ENCODE measurements at places on chromosomes 16 and 17. TPM values are rescaled to one million over a fixed set of nuclear protein-coding genes. Genes with fewer than 3 reads are reported as not detected.

The GRB7 gene
- total RNA-seq, result 92.8 TPM

DNA sequence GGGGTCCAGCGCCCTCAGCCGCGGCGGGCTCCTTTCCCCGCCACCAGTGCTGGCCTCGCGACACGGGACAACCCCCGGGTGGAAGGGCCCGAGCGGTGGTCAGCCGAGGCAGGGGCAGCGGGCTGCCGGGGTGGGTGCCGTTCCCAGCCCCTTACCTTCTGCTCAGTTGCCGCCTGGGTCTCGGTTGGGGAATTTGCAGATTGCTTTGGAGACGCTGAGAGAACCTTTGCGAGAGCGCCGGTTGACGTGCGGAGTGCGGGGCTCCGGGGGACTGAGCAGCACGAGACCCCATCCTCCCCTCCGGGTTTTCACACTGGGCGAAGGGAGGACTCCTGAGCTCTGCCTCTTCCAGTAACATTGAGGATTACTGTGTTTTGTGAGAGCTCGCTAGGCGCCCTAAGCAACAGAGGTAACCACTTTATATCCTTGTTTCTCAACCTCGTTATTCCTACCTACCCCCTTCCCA, 381 bp downstream of the CTNS start:
- DNase-seq, result no peak

DNA sequence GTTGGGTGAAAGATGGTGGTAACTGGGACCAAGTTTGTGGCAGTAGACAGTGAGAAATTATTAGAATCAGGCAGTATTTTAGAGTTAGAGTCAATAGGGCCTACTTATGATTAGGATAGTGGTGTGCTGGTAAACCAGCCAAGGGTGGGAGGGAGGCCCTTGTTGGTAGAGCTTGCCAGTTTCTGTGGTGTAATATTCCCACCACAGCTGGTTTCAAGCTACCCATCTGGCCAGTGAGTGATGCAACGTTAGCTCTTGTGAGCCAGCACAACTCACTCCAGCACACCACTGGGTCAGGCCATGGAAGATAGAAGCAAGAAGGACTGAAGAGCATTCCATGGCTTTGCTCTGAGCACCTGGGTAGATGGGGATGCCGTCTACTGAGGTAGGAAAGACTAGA, 34.9 kb downstream of the GNAO1 start:
- no peak for DNase-seq

GRCh38 chr16:15613676-15614075, 29.3 kb downstream of the MARF1 start:
- DNase-seq, result no peak

GRCh38 chr17:39071573-39071972, 79.9 kb downstream of the PLXDC1 start:
- DNase-seq, result no peak

DNA sequence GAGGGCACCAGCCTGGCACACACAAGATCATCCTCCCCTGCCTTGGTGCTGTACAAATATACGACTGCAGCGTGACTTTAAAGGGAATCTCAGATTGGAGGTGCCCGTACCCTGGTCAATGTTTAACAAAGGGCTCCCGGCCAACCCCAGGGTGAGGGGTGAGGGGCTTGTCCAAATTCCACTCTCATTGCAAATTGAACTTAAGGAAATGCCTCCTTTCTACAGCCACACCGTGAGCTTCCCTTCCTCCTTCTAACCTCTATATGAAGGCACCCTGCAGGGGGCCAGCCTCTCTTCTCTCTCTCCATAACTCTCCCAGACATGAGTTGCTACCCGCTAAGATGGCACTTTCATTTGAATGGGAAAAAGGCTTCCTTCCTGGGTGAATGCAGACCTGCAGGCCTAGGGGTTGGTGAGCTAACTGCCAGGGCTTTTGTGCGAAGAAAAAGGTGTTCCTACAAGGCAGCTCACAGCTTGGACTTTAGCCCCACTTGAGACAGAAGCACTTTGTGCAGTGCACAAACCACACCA, 76.6 kb downstream of the IRF8 start:
- peak; percentile 57 for DNase-seq

GRCh38 chr16:85612191-85612800, 826 bp upstream of the GSE1 start:
- DNase-seq, result peak; percentile 70

DNA sequence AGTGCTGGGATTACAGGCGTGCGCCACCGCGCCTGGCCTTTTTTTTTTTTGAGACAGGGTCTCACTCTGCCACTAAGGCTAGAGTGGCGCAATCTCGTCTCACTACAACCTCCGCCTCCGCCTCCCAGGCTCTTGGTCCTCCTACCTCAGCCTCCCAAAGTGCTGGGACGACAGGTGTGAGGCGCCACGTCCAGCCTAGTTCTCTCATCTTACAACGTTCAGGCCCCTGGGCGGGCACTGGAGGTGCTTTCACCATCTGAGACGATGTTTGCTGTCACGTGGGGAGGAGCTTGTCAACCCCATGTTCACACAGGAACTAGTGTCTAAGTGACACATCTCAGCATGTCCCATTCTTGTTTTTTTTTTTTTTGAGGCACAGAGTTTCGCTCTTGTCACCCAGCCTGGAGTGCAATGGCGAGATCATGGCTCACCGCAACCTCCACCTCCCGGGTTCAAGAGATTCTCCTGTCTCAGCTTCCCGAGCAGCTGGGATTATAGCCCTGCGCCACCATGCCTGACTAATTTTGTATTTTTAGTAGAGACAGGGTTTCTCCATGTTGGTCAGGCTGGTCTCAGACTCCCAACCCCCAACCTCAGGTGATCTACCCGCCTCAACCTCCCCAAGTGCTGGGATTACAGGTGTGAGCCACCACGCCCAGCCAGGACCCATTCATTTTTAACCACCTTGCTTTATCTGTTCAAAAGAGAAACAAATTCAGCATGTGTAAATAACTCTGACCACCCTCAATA, 5.2 kb upstream of the FANCA start:
- DNase-seq, result no peak

DNA sequence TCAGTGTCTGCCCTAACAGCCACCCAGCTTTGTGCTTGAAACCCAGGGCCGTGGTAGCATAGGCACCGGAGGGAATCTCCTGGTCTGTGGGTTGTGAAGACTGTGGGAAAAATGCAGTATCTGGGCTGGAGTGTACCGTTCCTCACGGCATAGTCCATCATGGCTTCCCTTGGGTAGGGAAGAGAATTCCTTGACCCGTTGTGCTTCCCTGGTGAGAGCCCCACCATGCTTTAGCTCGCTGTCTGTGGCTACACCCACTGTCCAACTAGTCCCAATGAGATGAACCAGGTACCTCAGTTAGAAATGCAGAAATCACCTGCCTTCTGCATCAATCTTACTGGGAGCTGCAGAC, 67.3 kb downstream of the ATF7IP2 start:
- DNase-seq, result no peak

The ASPA gene
- 2.4 TPM for total RNA-seq

DNA sequence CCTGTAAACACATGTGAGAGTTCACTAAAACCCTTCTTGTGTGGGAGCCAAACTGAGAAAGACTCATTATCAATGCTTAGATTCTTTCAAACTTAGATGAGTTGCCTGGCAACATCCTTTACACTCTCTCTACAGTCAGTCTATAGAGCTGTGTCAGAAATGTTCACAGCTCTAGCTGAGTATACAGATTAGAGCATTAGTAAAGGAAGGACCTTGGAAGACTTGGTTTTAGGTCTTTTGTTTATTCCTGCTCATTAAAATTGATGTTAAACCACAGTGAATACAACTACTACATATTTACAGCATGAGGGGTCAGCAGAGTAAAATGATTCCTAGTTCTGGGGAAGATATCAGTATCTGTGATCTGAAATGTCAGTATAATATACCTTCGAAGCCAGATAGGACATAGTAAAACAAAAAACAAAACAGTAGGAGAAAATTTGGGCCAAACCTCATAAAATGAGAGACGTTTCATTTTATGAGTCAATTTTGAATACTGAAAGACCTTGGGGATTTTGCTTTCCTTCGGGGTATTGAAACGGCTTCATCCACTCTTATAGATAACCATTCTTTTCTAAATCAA, 186.0 kb downstream of the TANC2 start:
- DNase-seq, result no peak

GRCh38 chr17:63993368-63993985, 4.7 kb upstream of the PRR29 start:
- DNase-seq, result no peak

- no peak for DNase-seq
Measured at GRCh38 chr16:50303041-50303604, 36.8 kb downstream of the ADCY7 start.

The PSMD3 gene
- total RNA-seq, result 69.5 TPM

The ARL4D gene
- total RNA-seq, result 16.4 TPM

- no peak for DNase-seq
Measured at GRCh38 chr16:19853132-19853741, 31.4 kb downstream of the GPRC5B start.

- no peak for DNase-seq
Measured at GRCh38 chr17:18093616-18094408, 6.1 kb downstream of the DRG2 start.

DNA sequence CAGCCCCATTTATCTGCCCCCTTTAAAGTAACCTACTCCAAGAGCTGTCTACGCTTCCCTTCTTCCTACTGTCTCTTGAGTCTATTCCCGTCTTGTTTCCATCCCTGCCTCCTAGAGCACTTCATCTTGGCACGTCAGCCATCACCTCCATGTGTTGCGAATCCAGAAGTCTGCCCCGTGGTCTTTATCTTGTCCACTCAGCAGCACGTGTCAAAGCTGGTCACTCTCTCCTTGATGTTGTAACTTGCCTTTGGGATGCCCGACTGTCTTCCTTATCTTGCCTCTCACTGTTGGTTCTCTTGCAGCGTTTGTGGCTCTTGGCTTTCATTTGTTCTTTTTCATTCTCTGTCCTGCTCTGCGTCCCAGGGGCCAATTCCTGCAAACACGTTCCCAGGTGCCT, 99.4 kb downstream of the PLCG2 start:
- DNase-seq, result no peak

The HCRT gene
- total RNA-seq, result not detected

All from mucosa of gallbladder (tissue), 1 donor.